ENCODE measurements at places on chromosomes 4 and X. TPM values are rescaled to one million over a fixed set of nuclear protein-coding genes. Genes with fewer than 3 reads are reported as not detected.

TENM3 gene
- total RNA-seq, result 17.4 TPM

WNK3 gene
- total RNA-seq, result 0.14 TPM

CCSER1 gene
- 0.14 TPM for total RNA-seq

REELD1 gene
- not detected for total RNA-seq

SERPINA7 gene
- total RNA-seq, result not detected

BMP3 gene
- total RNA-seq, result under 0.01 TPM
